Frontal cortex (tissue), 4 donors: ENCODE measurements at places on chromosomes 7 and 10. TPM values are rescaled to one million over a fixed set of nuclear protein-coding genes. Genes with fewer than 3 reads are reported as not detected.

- DNase-seq = no peak
These were observed 7.3 kb upstream of the NKX6-2 start for GRCh38 chr10:132793213-132793612.

CCL26 gene
- total RNA-seq = not detected

DNA sequence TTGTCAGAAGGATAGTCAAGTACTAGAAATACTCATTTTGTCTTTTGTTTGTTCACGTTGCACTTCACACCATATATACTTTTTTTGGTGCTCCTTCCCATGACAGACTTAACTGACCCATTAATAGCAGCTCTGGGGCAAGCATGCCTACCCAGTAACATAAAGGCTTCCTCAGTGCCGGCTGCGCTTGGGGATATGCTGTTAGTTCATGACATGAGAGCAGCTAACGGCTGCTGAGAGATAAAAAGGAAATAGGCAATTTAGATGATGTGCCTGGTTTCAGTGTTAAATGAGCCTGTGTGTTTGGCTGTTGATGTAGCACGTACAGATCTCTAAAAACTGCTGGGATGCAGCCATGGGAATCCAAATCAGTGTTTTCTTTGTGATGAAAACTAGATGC is 86.4 kb downstream of the TAX1BP1 start:
- no peak for DNase-seq

CYP3A4 gene
- not detected for total RNA-seq

DNA sequence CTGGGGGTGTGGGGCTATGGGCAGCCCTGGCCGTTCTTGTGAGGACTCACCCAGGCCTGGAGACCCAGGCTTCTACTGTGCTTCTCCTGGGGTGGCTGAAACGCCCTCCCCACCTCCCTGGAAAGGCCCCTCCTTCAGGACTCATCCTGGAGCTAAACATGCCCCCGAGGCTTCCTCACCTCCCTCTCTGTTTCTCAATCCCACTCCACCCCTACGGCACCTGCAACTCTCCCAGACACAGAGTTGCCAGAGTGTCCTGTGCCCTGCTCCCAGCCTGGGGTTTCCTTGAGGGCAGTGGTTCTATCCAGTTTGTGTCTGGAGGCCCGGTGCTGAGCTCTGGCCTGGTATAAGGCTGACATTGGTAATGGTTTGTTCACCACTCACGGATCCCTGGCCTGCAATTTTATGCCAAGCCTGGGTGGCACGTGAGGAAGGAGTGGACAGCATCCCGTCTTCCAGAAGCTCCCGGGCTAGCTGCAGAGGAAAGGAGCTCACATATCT is 68.0 kb downstream of the GRID1 start:
- no peak for DNase-seq

DNA sequence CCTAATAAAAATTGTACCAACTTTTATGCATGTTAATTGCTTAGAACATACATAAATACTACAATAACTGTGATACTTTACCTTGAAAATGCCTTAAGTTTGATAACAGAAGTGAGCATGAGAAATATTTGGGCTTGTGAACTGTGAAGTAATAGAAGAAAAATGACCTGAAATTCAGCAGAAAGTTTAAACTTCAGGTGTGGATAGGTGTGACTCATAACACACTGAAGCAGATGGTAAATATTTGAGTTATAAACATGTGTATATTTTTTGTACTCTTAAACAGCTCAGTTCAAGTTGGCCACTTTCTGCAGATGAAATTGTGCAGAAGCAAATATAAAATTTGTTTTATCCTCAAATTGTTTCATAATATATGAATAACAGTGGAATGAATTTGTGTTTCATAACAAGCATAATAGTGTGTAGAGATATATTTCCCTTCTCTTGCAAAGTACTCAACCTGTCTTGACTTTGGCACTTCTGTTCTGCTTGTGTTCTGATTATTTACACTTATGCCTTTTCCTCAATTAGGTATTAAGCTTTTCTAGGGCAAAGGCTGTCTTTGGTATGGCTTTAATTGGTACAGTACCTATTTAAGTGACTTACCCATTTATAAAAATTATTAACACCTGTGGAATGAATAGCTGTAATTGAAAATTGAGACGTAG is 122.4 kb downstream of the PRKG1 start:
- DNase-seq = no peak

- DNase-seq = no peak
These were observed 125.8 kb downstream of the RAB11FIP2 start for GRCh38 chr10:117920956-117921355.

GRCh38 chr7:66699998-66700397 is 40.5 kb upstream of the RABGEF1 start:
- no peak for DNase-seq

ASNS gene
- 44.0 TPM for total RNA-seq

GRCh38 chr7:41039386-41039953 is 663.4 kb downstream of the INHBA start:
- DNase-seq = no peak

RAPGEF5 gene
- total RNA-seq = 90.9 TPM

TDRD1 gene
- total RNA-seq = 0.41 TPM

- DNase-seq = no peak
These were observed 315.6 kb downstream of the DNAJB6 start for GRCh38 chr7:157652161-157652953.

DNA sequence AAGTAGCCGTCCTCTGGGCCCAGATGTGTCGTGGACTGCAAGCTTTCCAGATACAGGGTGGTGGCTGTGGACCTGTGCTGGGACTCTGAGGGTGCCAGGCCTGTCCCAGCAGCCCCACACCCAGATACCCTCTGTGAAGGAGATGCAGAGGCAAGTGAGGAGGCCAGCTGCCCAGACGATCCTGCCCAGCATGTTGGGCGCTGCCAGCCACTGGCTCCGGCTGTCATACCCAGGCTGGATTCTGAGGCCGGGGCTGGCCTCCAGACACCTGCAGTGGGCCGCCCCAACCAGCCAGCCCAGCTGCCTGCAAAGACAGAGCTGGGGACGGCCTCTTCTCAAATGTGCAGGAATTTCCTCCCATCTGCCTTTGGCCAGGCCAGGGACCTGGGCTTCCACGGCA is 39.1 kb upstream of the EBF3 start:
- no peak for DNase-seq

DNA sequence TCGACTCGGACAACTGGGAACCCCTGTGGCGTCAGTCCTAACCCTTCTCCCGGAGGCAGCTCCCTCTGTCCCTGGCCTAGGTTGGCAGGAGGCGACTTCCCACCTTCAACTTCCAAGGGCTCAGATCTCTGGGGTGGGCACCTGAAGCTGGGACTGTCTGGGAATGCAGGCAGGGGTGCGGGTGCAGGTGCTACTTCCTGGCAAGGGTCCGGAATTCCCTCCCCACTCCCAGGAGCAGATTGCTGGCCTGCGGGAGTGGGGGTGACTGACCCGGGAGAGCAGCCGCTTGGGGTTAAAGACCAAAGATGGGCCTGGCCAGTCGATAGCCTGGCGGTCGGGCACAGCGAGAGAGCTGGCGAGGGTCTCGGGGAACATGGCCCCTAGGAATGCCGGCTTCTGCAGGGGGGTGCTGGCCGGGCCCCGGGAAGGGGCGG is 387 bp downstream of the EPHA1 start:
- DNase-seq = no peak

GRCh38 chr10:104505521-104506042 is 135.5 kb upstream of the SORCS3 start:
- no peak for DNase-seq

- no peak for DNase-seq
These were observed 18.8 kb upstream of the MINDY3 start for GRCh38 chr10:15879058-15879457.

SYT15B gene
- not detected for total RNA-seq

CSTF2T gene
- total RNA-seq = 47.7 TPM

DNA sequence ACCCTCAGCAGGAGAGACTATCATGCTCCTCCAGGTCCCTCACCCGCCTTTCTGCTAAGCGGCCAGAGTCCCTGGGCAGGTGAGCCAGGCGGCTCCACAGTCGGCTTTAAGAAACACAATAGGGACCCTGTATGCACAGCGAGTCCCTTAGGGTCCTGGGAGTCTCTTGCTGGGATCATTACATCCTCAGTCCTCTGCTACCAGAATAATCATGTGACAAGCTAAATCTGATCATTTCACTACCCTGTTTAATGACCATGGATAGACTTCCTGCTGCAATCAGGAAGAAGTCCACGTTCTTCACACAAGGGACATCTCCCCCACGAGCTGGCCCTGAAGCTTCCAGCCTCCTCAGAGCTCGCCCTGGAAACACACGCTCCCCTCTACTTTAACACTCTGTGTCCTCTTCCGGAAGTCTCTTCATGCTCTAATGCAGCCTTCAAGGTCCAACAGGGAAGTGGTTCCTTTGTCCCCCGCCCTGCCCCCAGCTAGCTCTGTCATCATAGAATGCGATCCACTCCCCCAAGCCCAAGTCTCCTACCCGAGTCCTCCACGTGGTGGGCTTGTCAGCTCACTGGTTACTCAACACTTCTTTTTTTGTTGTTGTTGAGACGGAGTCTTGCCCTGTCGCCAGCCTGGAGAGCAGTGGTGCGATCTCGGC is 101.5 kb downstream of the RNF216 start:
- DNase-seq = no peak

GRCh38 chr10:106625751-106626150 is 538.8 kb downstream of the SORCS1 start:
- DNase-seq = no peak

GRCh38 chr7:88057655-88058054 is 123.6 kb downstream of the ADAM22 start:
- no peak for DNase-seq

SPDYE11 gene
- total RNA-seq = under 0.01 TPM

DNA sequence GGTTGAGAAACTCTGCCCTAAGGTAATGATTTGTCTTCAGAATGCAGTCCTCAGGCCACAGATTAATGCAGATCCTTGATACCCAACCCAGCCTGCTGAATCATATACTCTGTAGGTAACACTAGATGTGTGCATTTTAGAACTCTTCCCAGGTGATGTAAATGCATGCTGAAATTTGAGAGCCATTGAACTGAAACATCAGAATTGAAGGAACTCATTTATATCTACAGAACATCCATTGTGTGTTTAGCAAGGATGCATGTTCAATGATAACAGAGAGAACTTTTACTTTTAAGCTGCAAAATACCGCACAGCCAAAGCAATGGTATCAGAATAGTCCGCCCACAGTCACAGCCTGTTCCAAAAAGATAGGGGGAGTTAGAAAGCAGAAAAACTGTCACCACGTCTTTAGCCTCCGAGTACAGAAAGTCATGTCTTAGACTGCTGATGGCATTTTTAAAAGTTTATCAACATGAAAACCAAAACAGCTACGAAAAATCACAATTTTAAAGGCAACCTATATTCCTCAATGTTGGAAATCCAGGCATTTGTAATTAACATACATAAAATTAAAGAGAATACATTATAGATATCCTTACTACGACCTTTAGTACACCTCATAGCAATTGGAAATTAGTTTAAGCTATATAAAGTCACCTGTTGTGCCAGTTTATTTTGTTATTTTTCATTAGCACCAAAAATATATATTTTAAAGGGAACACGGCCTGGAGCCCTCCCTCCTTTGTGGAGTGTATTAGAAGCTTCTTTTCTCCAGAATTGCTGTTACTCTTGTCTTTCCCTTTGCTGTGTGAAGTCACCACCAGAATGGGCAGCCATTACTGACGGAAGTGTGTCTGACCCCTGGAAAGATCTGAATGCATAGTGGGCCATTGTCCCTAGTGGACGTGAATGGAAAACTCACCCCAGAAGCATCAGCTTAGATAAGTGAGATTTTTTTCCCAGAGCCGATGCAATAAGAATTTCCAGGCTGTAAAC is 65.8 kb upstream of the PRKAR2B start:
- DNase-seq = no peak

PLPP4 gene
- total RNA-seq = 18.8 TPM

CPN1 gene
- not detected for total RNA-seq

DNA sequence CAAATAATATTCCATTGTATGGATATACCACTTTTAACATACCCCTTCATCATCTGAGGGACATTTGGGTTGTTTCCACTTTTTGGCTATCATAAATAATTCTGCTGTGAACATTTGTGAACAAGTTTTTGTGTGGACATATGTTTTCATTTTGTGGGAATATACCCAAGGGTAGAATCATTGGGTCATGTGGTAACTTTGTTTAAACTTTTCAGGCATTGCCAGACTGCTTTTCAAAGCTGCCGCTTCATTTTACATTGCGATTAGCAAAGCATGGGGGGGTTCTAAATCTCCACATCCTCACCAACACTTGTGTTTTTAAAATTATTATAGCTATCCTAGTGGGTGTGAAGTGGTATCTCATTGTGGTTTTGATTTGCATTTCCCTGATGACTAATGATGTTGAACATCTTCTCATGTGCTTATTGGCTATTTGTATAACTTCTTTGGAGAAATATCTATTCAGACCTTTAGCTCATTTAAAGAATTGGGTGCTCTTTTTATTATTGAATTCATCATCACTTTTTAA is 8.4 kb upstream of the HHEX start:
- DNase-seq = no peak

NPFFR1 gene
- 1.2 TPM for total RNA-seq

- DNase-seq = no peak
These were observed 221.2 kb downstream of the ADRA2A start for GRCh38 chr10:111298031-111298430.

- no peak for DNase-seq
These were observed 317.1 kb upstream of the KLF6 start for GRCh38 chr10:4101918-4102654.

ARHGAP19 gene
- total RNA-seq = 7.7 TPM

HOXA13 gene
- total RNA-seq = not detected

- no peak for DNase-seq
These were observed 167.8 kb downstream of the BAMBI start for GRCh38 chr10:28845009-28845682.

DNA sequence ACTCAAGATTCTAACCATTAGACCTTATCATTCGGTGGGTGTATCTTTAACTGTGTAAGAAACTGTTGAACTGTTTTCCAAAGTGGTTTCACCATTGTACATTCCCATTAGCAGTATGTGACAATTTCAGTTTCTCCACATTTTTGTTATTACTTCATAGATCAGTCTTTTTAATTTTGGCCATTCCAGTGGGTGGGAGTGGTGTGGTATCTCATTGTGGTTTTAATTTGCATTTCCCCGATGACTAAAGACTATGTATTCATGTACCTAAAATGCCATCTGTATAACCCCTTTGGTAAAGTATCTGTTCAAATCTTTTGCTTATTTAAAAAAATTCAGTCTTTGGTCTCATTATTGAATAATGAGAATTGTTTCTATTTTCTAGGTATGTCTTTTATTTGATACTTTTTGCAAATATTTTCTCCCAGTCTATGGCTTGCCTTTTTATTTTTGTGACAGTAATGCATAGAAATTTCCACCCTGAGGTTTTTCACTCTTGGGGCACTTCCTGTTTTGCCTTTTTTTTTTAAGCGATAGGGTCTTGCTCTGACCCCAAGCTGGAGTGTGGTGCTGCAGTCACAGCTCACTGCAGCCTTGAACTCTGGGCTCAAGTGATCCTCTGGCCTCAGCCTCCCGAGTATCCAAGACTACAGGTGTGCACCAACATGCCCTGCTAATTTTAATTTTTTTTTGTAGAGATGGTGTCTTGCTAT is 141.1 kb upstream of the ITGB1 start:
- no peak for DNase-seq

MRPS24 gene
- 25.3 TPM for total RNA-seq

PAX2 gene
- total RNA-seq = not detected
